Activated T-helper 1 cell treated with anti-CD3 and anti-CD28 coated beads, Interleukin-2, amount 50 U/mL, for 16 hours (primary cell): ENCODE measurements at places on chromosomes 4 and X.

DNA sequence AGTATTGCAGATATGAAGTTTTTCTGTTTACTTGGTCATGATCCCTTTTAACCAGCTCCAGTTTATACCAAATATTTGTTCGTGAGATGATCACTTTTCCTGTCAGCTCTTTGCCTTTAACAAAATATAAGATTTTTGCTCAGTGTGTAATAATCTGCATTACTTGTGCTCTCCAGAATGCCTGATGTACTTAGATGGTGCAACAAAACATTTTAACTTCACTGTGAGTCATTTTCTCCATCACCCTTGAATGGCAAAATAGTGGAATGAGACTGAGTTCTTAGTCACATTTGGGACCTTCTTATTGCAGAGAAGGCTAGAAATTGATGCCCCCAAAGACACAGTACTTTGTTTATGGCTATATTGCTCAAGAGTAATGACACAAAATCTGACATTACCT is 252.0 kb downstream of the FRMPD4 start:
- no peak for DNase-seq

- DNase-seq, result no peak
Measured at GRCh38 chr4:114173968-114174367, 194.5 kb upstream of the ARSJ start.

- DNase-seq, result no peak
Measured at GRCh38 chr4:155999725-156000124, 46.1 kb upstream of the CTSO start.

DNA sequence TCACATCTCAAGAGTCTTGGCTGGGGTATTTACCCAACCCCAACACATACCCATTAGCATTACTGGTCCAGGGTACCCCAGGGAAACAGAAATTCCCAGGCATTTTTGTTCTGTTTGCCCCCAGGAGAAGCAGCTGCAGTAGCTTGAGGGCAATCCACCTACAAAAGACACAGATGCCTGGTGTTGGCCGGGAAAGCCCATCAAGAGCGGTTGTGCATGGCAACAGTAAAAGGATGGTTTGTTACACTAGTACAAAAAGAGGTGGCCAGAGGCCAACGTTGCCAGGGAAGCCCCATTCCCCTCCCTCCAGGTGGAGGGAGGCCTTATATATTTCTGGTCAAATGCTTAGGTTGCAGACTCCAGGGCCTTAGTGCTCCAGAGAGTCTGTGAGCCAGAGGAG is 637.8 kb downstream of the BCOR start:
- DNase-seq, result no peak

- DNase-seq, result no peak
Measured at GRCh38 chr4:170400361-170400760, 310.6 kb upstream of the AADAT start.
